Stimulated activated CD4-positive, alpha-beta T cell treated with anti-CD3 and anti-CD28 coated beads, Interleukin-15, amount 100 ng/mL, for 1 hour (primary cell): ENCODE measurements at places on chromosomes 13 and 19.
A peak's percentile ranks its signal among the peaks of the same experiment; 100 is the strongest.

GRCh38 chr19:13056052-13056660 lies 46.5 kb downstream of the LYL1 start:
- DNase-seq = no peak

DNA sequence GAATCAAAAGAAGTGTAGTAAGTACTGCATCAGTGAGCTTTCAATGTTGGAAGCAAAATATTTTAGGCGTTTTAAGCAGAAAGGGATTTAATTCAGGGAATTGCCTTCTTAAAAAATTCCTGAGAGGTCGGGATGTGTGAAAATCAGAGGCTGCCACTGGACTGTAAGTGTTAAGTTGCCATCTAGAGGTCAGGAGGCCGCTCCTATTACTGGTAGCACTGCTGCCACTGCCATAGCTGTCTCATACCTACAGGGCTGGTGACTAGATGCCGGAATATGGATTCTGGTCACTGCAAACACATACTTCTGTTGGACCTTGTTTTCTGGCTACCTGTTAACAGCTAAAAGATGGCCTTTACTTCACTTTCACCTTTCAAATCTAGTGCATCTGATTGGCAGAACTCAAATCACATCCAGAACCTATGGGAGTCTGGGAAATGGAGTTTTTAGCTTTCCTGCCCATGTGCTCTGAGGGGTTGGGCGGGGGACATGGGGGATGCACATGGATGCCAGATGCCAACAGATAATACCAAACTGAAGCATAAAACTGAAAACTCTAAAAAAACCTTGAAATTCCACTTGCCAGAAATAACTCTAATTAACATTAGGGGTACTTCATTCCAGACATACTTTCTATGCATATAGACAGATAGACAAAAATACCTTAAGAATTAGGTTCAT lies 29.8 kb downstream of the DGKH start:
- DNase-seq = no peak

DNA sequence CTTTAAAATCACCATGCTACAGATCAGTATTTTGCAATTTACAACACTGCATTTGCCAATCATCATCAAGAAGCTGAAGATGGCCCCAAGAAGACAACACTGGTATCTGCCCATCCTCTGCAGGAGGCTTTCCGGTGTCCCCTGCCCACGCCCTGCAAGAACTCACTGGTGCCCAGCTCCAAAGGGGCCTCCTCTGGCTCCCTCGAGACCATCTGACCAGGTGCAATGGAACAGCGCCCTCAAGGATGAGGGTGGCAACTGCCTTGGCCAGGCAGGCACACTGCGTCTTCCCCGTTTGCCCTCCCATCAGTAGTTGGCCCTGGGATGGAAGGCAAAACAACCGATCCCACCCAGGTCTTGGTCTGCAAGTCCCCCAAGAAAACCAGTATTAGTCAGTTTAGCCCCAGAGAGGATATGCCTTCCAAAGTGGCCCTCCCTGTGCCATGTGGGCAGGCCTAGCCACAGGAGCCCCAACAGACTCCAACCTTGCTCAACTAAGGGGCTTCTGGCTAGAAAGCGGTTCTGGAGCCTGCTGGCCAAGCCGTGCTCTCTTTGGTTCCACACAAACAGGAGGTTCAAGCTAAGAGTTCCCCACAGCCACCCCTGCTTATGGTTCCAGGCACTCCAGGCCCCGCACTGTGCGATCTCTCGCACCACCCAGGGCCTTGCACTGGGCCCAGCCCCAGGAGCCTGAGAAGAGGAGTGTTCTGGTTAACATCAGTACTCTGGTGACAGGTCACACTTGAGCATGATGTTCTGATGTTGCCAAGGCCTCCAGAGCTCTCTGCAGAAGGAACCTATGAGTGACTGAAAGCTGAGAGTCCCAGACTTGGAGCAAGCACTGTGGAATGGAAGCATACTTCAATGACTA lies 4.7 kb downstream of the PCID2 start:
- no peak for DNase-seq

- DNase-seq = no peak
Observed at GRCh38 chr13:88761145-88761544, 1090.0 kb downstream of the SLITRK5 start.

DNA sequence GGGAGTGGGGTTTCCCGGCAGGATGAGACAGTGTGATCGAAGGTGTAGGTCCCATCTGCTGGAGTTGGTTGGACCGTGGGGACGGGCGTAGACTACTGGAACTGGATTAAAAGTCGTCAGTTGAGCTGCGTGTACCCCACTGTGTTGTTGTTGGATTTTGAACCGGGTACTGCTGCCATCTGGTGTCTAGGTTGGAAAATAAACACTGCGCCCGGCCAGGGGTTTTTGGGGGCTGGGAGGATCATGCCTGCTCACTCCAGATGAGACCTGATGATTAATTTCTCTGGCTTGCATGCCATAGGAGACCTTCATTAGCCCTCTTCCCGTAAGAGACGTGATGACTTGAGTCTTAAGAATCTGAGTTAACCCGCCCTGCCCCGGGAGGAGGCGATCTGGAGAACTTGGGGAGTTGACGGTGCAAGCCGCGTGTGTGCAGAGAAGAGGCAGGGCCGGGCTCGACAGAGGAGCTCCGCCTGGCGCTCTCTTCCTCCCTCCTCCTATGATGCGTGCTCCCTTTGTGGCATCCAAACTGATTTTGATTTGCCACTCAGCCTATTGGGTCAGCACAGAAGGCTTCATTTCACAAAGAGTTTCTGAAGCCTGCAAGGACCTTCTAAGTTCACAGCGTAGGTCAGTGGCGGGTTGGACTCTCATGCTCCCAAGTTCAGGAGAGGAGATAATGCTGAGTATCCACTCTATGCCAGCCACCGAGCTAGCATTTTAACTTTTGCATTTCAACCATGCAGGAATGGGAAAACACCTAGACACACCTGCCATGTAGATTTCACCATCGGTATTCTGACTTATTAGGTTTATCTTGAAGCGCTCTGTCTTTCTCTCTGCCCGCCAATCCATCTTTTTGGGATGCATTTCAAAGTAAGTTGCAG lies 2.7 kb downstream of the UHRF1 start:
- DNase-seq = peak; percentile 55

DNA sequence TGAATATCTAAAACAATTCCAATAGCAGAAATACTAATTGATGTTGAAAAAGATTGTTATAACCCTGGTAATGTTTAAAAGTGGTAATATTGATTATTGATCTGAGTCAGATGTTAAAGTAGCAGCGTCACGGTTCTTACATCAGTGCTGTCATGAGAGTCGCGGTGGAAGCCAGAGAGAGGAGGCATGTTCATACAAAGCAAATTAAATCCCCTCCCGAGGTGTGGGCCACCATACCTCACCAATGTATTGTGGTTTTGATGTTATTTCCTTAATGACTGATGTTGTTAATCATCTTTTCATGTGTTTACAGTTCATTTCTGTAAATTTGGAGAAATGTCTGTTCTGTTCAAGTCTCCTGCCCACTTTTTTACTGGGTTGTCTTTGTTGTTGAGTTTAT lies 11.2 kb downstream of the ZNF317 start:
- DNase-seq = no peak
